ENCODE measurements at places on chromosomes 7 and 10.
A peak's percentile ranks its signal among the peaks of the same experiment; 100 is the strongest.

- DNase-seq = no peak
Measured at GRCh38 chr7:72805526-72806494, 22.2 kb downstream of the TYW1B start.

- no peak for DNase-seq
Measured at GRCh38 chr7:131501422-131501821, 55.0 kb downstream of the PODXL start.

- peak; percentile 92 for DNase-seq
Measured at GRCh38 chr7:51121931-51122425, 194.6 kb downstream of the COBL start.

DNA sequence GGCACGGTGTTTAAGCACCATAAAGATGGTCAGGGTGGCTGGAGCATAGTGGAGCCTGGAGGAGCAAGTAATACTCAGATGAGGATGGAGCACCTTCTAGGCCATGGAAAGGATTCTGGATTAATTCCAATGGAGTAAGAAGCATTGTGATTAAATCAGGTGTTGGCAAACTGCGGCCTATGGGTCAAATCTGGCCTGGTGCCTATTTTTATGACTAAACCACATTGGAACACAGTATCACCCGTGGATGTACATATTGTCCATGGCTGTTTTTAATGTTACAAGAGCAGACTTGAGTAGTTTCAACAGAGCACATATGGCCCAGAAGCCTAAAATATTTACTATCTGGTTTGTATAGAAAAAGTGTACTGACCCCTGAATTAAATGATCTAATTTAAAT lies 49.9 kb upstream of the TMEM248 start:
- DNase-seq = no peak

- no peak for DNase-seq
Measured at GRCh38 chr10:103791858-103792257, 63.5 kb downstream of the SH3PXD2A start.

GRCh38 chr10:78553792-78554191 lies 515.0 kb upstream of the ZMIZ1 start:
- DNase-seq = no peak

DNA sequence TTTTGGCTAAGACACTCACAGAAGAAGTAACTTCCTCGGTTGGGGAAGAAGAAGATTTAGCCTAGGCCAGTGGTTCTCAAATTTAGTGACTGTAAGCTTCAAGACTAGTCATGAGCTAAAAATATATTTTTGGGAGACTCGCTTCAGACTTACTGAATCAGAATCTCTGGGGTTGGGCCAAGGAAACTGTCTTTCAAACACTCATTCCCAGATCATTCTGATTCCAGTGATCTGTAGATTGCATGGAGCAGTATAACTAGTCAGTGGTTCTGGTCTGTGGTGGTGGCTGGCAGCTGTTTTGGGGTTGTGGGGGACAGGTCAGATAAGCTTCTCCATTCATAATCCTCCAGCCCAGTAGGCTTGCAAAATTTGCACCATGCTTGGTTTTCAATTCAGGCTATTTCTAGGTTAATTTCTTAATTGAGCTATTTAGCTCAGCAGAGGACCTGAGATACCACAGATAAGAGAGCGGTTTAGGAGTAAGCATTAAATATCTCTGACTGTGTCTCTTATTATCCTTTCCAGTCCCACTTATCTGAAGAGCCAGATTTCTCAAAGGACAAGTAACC lies 3.8 kb upstream of the KAT6B start:
- DNase-seq = no peak

GRCh38 chr10:12838995-12839927 lies 162.3 kb downstream of the CCDC3 start:
- DNase-seq = no peak

DNA sequence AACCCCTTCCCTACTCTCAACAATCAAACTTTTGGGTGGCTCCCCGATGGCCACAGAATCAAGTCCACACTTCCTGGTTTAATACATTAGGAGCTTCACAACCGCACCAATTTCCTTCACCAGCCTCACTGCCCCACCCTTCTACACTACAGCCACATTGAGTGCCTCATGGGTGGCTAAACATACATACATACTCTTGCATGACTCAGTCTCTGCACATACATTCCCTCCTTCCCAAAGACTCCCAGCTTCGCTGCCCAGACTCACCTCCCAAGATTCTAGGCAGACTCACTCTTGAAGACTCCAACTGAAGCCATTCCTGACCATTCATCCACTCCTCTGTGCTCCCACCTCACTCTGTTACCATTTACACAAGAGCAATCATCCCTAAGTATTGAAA lies 15.9 kb downstream of the VPS41 start:
- DNase-seq = no peak

DNA sequence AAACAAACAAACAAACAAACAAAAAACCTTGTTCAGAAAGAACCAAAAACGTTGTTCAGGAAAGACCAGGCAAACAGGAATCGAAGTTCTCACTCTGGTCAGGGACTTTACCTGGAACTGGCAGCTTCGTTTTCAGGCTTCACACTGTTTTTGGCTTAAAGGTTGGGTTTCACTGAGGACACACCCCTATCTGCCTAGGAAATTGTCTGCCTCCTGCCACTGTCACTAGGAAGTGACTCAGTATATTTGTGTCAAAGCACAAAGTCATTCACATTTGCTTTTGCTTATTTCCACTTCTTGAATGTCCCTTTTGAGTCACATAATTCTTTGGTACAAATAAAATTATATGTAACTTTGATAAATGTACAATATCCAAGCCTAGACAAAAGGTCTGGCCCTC lies 37.9 kb downstream of the PNLIPRP3 start:
- DNase-seq = no peak

Data from endothelial cell of umbilical vein (primary cell).